ENCODE measurements at places on chromosomes 5 and 9.

GRCh38 chr5:3217114-3217513, 378.5 kb upstream of the IRX1 start:
- DNase-seq, result no peak

- DNase-seq, result no peak
Observed at GRCh38 chr9:3884736-3885135, 358.9 kb upstream of the RFX3 start.

GRCh38 chr9:131627326-131627647, 82.0 kb downstream of the PRRT1B start:
- DNase-seq, result no peak

GRCh38 chr5:174239718-174240117, 194.2 kb downstream of the NSG2 start:
- DNase-seq, result no peak

DNA sequence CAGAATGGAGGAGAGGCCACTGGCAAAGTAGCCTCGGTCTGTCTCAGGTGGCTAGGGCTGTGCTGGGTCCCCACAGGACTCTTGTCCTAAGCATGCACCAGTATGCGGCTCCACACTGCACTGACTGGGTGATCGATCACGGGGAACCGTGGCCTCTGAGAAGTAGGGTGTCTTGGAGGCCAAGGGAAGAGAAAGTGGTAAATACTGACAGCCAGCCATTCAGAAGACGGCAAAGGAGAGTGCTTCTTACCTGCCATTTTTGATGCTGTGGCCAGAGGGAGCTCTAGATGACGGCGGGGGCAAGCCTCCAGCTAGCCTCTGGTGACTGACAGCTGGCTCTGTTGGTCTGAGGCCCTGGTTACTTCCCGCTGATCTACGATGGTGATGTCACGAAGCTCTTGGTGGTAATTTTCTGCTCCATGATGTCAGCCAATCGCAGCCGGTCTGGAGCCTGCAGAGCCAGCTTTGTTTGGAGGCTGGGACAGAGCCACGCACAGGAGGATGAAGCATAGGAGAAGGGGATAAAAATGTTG, 40.4 kb upstream of the GADD45G start:
- DNase-seq, result no peak

DNA sequence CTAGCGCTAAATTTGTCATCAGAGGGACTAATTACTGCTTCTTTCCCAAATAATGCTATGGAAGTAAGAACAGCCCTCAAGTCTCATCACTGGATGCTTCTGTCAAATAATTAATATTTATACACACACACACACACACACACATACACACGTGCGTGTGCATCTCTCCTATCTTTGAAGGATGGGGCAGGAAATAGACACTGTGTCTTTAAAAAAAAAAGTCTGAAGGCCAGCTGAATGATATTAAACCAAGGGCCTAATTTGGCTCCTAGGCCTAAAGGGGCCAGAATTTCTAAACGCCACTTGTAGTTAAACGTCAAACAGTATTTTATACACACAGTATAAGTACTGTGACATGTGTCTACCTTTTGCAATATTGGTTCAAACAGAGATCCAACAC, 3.3 kb downstream of the SLF1 start:
- no peak for DNase-seq

DNA sequence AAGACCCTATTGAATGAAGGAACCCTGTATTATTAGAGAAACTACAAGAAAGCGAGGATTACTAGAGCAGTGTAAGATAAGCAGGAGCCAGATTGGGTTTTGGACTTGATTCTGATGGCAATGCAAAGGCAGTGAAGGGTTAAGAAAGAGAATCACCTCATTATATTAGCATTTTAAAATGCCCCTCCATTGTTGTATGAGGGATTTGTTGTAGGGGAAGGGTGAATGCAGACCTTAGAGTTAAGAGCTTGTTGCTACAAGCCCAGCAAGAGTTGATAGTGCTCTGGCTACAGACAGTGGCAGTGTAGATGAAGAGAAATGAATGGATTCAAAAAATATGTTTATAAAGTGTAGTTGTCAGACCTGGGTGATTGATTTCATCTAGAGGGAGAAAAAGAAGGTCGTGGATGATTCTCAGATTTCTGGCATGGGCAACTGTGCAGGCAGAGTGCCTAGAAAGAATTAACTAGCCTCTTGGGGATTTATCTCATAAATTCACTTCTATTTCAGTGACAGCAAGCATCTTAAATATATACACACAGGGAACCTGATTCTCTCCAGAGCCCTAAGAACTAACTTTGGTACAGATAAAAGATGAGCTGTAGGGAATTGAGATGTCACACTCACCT, 344.8 kb downstream of the ARRDC3 start:
- DNase-seq, result no peak

- no peak for DNase-seq
Observed at GRCh38 chr5:14741801-14742440, 77.4 kb downstream of the OTULIN start.

- no peak for DNase-seq
Observed at GRCh38 chr9:112487799-112488340, 1.2 kb downstream of the KIAA1958 start.

- no peak for DNase-seq
Observed at GRCh38 chr5:118447350-118447749, 541.0 kb downstream of the DTWD2 start.

GRCh38 chr5:52544738-52545137, 243.0 kb upstream of the ITGA1 start:
- no peak for DNase-seq
